ENCODE measurements at places on chromosomes 5 and 9. TPM values are rescaled to one million over a fixed set of nuclear protein-coding genes. Genes with fewer than 3 reads are reported as not detected.

Gene GNA14
- not detected for total RNA-seq

Gene LCN9
- total RNA-seq = not detected

Gene SEMA5A
- 12.0 TPM for total RNA-seq

Gene GHR
- total RNA-seq = under 0.01 TPM

Gene SPATA31E1
- not detected for total RNA-seq

Gene TMEM174
- not detected for total RNA-seq

Gene RABEPK
- total RNA-seq = 33.5 TPM

Gene TMED9
- 62.2 TPM for total RNA-seq

Gene KLHL3
- total RNA-seq = 0.72 TPM

Gene GBA2
- total RNA-seq = 13.1 TPM

Gene RAI14
- 36.8 TPM for total RNA-seq
